HAP-1 (cell line): ENCODE measurements at places on chromosomes 16 and 17.

DNA sequence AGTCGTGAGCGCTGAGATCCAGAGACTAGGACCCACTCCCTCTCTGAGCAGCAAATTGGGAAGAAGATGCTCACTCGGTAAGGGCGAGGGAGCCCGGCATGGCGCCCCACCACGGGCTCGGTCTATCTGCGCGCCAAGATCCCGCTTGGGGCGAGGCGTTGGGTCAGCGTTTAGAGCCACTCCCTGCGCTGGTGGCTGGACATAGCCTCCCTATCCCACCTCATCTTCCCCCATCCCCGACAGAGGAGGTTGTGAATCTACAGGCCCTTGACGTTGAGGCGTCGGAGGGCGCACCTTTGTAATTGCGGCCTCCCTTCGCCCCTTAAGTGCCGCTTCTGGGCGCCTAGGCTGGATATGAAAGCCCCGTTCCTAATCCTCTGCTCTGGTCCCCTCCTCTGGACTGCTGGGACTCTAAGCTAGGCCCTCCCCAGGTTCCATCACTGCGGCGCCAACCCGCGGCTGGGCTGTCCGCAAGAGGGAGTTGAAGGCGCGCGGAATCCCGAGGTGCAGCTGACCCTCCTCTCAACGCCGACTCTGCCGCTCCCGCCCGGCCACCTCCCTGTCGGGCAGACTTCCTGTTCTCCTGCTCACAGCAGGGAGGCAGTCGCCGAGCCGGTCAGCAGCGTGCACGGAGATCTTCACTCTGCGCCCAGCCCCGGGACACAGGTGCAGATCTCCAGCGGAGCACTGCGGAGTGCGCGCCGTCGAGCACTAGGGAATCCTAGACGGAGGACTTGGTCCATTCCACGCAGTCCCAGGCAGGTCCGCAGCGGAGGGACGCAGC, 16.1 kb upstream of the HOXB9 start:
- no peak for DNase-seq

- no peak for DNase-seq
These were observed 15.0 kb downstream of the USP31 start for GRCh38 chr16:23134274-23134673.

DNA sequence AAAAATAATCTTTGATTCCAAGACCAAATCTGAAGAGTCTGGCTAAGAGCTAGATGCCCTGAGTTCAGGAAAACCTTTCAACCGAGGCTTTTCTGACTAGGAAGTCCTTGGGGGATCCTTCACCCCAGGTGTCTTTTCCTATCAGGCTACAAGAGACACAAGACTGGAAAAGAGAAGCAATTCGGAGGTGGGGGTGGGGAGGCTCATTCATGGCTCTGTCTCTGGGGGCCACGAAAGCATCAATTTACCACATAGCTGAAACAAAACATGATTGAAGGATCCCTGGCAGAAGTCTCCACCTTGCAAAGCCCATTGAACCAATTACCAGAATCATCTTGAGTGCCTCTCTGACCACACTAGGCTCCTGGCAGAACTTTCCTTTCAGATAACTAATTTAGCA, 239.8 kb upstream of the SALL1 start:
- DNase-seq: peak; percentile 17

DNA sequence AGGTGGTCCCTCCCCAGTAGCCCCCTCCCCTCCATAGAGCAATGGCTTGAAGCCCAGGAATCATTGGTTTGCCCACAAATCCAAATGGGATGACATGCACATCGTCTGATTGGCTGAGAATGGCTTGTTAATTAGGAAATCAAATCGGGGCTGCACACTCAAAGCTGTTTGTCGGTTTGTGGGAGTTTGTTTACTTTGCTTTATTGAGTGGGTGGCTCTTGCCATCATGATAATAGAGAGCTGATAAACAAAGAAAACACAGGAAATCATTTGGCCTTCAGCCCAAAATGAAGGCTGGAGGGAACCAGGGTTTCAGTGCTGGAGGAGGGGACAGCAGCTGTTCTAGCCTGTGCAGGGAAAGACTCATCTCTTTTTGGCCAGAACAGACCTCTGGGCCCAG, 316.3 kb downstream of the CBLN1 start:
- no peak for DNase-seq

DNA sequence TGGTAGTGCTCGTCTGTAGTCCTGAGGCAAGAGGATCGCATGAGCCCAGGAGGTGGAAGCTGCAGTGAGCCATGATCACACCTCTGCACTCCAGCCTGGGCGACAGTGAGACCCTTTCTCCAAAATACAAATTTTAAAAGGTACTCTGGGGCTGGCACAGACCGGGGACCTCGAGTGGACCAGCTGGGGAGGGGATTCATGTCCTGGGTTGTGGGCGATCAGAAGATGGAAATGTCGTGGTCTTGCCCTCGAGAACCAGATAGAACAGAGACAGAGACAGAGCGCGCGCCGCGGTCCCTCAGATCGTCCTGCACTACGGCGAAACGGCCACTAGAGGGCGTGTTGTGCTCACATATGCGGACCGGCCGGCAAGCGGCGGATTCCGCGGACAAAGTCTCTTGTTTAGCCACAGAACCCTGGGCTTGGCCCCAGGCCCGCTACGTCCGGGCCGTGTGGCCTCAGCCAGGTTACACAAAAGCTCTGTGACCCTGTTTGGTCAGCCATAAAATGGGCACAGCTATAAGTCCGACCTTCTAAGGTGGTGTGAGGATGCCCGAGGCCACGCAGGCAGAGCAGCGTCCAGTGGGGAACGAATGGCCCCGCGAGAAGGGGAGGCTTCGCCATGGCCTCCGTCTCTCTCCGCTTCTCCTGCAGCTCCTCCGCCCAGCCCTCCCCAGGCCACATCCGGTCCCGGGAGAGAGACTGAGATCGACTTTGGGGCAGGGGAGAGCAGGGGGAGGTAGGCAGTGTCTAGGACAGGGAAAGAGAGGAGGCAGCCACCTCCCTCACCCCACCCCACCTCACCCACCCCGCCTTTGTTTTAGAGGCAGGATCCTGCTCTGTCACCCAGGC, 14.6 kb upstream of the SBK1 start:
- peak; percentile 76 for DNase-seq

DNA sequence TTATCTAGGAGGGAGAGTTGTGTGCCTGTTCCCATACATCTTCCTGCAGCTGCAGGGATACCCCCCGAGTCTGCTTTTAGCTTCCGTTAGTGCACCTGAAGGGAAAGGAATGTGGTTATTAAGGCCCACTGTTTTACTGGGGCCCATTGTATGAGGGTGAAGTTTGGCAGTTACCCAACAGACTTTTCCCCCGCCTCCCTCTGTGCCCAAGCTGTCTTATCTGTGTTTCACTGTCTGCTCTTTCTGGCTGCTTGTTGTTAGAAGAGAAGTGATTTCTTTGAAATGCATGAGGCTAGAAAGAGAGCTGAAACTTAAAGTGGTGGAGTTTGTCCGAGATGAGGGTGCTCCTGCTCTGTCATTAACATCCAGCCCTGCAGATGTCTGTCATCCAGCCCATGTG, 7.4 kb upstream of the OR1A2 start:
- no peak for DNase-seq
